Stimulated activated CD8-positive, alpha-beta memory T cell treated with anti-CD3 and anti-CD28 coated beads, Interleukin-4, amount 100 ng/mL, for 1 hour (primary cell): ENCODE measurements at places on chromosomes 3 and 15.

- DNase-seq = no peak
These were observed 171.0 kb upstream of the UMPS start for GRCh38 chr3:124558991-124559845.

DNA sequence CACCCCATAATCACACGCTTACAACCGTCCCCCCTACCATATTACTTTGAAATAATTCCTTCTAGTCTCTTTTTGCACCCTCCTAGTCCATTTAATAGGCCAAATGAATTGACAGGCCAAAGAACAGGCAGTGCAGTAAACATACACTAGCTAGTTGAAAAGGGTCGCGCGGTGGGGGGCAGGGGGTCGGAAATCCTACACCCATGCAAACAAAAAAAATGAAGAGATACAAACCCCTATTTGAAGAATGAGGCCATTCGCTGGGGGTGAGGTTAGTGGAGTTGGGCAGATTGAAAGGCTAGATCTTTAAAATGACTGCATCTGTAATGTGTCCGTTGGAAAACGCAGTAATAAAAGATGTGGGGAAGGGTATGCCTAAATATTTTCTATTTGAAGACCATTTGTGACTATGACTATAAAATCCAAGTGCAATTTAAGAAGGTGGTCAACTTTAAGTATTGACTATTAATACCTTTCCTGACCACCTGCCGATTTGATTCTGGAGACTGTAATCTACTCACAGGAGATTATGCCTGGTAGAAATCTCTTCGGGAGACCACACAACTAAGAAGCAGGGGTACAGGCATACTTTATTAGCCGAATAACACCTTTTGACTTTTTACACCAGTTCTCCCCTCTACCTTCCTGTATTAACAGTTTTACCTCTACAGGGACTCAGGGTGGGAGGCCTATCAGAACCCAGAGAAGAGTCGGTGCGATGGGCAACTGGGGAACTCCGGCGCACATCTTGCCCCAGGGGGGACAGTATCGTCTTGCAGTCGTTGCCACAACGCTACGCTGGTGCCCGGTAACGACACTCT lies 762 bp upstream of the ARL6 start:
- no peak for DNase-seq

GRCh38 chr3:166526881-166527280 lies 689.7 kb upstream of the BCHE start:
- DNase-seq = no peak

DNA sequence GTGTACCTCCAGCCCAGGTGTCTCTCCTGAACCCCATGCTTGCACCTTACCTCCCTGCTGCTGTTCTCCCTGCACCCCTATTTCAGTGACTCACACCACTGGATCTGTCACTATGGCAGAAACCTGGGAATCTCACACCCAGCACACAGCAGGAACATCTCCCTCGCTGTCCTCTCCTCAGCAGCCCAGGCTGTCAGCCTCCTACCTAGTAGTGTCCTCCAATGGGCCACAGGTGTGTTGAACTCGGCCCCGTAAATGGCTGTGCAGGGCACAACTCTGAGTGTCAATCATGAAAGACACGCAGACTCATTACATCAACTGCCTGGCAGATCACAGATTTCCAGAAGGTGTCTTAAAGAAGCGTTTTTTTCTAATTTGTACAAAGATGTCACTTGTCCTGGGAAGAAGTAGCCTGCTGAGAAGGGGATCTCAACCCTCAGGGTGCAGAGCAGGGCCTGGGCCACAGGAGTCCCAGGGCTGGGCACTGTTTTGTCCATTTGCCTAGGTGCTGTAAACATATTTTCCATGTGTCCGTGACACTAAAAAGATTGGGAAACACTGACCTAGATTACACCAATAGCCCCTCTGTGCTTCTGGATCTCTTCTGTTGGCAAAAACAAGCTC lies 33.8 kb downstream of the HOMER2 start:
- DNase-seq = no peak

DNA sequence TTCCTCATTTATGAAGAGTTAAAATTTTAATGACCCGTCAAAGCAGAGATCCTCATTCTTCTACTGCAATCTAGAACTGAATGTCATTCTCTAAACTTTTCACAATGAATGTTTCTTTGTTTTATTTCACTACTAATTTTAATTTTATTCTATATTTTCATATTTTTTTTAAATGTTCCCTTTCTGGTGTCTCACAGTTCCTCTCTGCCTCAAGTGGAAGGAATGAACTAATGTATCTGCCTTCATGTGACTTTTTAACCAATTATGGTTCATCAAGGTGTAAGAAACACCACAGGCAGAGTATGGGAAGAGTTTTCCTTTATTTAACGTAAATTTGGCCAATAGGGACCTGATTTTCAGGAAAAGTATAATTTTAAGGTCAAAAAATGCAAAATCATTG lies 441.7 kb downstream of the EPHA6 start:
- DNase-seq = no peak

- no peak for DNase-seq
These were observed 16.9 kb downstream of the CSPG4 start for GRCh38 chr15:75695634-75696310.

DNA sequence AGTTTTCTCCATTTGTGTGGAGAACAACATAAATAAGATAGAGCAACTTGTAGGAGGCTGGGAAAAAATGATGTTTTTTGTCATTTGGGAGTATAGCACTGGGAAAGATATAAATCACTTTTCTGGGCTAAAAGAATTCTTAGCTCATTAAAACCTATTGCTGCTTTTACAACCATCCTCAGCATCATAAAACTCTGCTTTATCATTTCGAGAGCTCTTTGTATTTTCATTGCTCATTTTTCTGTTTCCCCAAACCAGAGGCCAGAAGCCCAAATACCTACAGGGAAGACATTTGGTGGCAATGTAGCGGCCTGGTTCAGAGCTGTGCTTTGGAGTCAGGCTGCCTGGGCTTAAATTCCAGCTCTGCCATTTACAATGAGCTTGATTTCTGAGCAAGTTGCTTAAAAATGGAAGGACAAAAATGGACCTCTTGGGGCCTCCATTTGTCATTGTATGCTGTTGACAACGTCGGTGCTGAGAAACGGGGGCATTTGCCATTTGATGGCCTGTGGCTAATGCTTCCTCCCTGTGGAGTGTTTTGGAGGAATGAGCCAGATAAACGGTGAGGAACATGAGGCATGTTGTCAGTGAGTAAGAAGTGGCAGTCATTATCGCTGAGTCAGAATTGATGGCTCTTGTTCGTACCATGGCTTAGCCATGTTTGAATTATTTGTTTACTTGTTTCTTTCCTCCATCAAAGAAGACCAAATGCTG lies 260.0 kb downstream of the EBLN2 start:
- DNase-seq = no peak
